ENCODE measurements at places on chromosomes 5 and 9. TPM values are rescaled to one million over a fixed set of nuclear protein-coding genes. Genes with fewer than 3 reads are reported as not detected.
A peak's percentile ranks its signal among the peaks of the same experiment; 100 is the strongest.

GRCh38 chr9:100088202-100088601 is 10.6 kb downstream of the ERP44 start:
- H3K27me3 ChIP-seq: no peaks in the 10 kb centered on the region
- H3K4me1 ChIP-seq: peaks cover 48% of the 10 kb centered on the region
- no peak overlapping the region for H3K4me3 ChIP-seq
- H3K27ac ChIP-seq: no peak overlapping the region
- DNase-seq: no peak

The CCL28 gene
- 1.1 TPM for total RNA-seq

DNA sequence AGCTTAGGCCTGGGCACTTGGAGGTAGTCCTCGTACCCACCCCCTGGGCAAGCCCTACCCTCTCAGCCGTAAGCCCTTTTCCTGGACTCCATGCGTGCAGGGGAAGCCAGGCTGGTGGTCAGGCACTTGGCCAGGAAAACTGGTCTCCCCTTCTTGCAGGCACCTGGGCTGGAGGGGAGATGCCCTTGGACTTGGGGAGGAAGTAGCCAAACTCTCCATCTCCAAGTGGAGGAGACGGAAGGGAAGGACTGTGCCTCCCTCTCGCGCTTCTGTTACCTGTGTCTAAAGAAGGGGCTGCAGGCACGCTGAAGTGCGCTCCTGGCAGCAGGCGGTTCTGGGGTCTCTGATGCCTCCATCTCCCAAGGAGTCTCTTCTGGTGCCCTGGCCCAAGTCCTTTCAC is 283.9 kb downstream of the PBX3 start:
- H3K4me1 ChIP-seq: no peaks in the 10 kb centered on the region
- no peak overlapping the region for H3K4me3 ChIP-seq
- no peaks in the 10 kb centered on the region for H3K36me3 ChIP-seq
- no peaks in the 10 kb centered on the region for H3K27me3 ChIP-seq
- no peak for DNase-seq

The CCDC183 gene
- not detected for total RNA-seq

DNA sequence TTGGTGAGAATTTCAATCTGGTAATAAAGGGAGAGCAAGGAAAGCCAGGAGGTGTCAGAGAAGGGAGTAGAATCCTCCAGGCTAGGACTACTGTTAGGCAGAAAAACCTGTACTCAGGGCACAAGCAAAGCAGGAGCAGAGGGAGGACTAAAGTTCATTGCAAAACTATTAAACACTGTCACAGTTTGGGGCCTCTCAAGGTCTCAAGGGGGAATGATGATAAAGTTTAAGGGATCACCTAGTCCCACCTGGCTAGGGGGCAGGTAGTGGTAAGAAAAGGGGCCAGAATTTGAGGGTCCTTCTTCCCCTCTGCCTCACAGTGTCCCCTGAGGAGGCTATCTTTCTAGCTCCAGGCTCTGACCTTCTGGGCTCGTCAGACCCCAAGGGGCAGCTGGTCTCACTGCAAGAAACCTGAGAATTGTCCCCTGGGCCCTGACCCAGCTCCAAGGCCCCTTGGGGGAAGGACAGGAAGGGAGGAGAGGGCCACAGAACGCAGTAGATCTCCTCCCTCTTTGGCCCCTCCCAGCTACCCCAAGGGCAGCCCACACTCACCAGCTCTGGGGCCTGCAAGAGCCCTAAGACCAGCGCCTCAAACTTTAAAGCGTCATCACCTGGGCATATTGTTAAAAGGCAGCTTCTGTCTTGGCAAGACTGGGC is 974 bp downstream of the CCDC69 start:
- peaks cover 22% of the 10 kb centered on the region for H3K4me1 ChIP-seq
- DNase-seq: peak; percentile 67
- H3K36me3 ChIP-seq: no peaks in the 10 kb centered on the region
- peak overlapping the region; percentile 81 for H3K4me3 ChIP-seq

GRCh38 chr5:11584017-11584416 is 320.2 kb downstream of the CTNND2 start:
- DNase-seq: no peak
- H3K27me3 ChIP-seq: no peaks in the 10 kb centered on the region
- H3K4me3 ChIP-seq: no peak overlapping the region
- H3K36me3 ChIP-seq: no peaks in the 10 kb centered on the region

DNA sequence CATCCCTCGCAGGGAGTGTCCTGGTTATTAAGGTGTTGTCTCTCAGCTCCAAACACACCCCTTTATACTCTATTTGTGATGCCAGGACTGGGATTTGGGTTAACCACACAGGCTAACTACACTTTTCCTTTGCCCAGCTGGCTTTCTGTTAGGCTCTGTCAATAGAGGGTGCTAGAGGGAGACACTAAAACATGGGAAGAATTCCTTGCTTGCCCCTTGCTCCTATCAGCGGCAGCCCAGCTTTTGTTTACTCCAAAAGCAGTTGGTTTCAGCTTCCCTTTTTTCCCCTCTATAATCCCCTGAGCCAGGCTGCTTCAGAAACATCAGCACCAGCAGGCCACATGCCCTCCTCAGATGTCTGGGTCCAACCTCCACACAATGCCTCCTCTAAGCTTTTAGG is 297.1 kb downstream of the KCTD16 start:
- H3K4me1 ChIP-seq: no peaks in the 10 kb centered on the region
- no peaks in the 10 kb centered on the region for H3K36me3 ChIP-seq
- no peaks in the 10 kb centered on the region for H3K27me3 ChIP-seq
- no peak for DNase-seq
- no peak overlapping the region for H3K4me3 ChIP-seq

GRCh38 chr5:109034306-109034705 is 286.6 kb downstream of the FER start:
- no peaks in the 10 kb centered on the region for H3K4me1 ChIP-seq
- H3K36me3 ChIP-seq: no peaks in the 10 kb centered on the region
- DNase-seq: no peak
- no peaks in the 10 kb centered on the region for H3K27me3 ChIP-seq
- no peak overlapping the region for H3K27ac ChIP-seq

DNA sequence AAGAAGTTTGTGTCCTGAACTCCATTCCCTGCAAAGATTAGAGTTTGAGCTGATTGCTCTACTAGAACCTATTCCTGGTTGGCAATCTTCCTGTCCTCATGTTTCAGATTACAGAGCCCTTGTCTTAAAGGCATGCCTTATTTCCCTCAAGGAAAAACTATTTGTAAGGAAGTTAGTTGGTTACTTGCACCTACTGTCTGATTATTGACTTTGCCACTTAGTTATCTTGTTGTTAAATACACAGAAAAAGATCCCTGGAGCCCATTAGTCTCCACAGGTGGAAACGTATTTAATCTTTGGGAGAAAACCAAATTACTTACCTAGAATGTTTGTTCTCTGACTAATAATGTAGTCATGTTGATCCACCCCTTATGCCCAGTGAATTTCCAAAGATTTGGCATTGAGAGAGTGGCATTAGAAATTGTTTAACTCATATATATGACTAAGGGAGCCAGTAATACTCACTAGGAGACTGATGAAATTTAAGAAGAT is 132.3 kb upstream of the ELL2 start:
- H3K27ac ChIP-seq: no peak overlapping the region
- no peaks in the 10 kb centered on the region for H3K36me3 ChIP-seq
- no peaks in the 10 kb centered on the region for H3K27me3 ChIP-seq
- no peak for DNase-seq
- H3K4me3 ChIP-seq: no peak overlapping the region

GRCh38 chr5:126482591-126482990 is 59.4 kb downstream of the GRAMD2B start:
- H3K4me3 ChIP-seq: no peak overlapping the region
- H3K27ac ChIP-seq: no peak overlapping the region
- DNase-seq: no peak
- no peaks in the 10 kb centered on the region for H3K27me3 ChIP-seq
- H3K4me1 ChIP-seq: peaks cover 31% of the 10 kb centered on the region
- H3K36me3 ChIP-seq: peaks cover 55% of the 10 kb centered on the region

- no peak for DNase-seq
- H3K4me3 ChIP-seq: no peak overlapping the region
- no peak overlapping the region for H3K27ac ChIP-seq
- H3K36me3 ChIP-seq: no peaks in the 10 kb centered on the region
These were observed 518.9 kb downstream of the PRELID2 start for GRCh38 chr5:145316282-145316681.

GRCh38 chr9:136016572-136017288 is 55.6 kb upstream of the UBAC1 start:
- H3K4me1 ChIP-seq: peaks cover 14% of the 10 kb centered on the region
- no peak overlapping the region for H3K27ac ChIP-seq
- H3K4me3 ChIP-seq: no peak overlapping the region
- no peaks in the 10 kb centered on the region for H3K36me3 ChIP-seq
- peak; percentile 14 for DNase-seq
- no peaks in the 10 kb centered on the region for H3K27me3 ChIP-seq

GRCh38 chr5:80414113-80414512 is 6.2 kb downstream of the ZFYVE16 start:
- no peak overlapping the region for H3K27ac ChIP-seq
- no peaks in the 10 kb centered on the region for H3K36me3 ChIP-seq
- no peak overlapping the region for H3K4me3 ChIP-seq
- peaks cover 6% of the 10 kb centered on the region for H3K4me1 ChIP-seq

- no peak overlapping the region for H3K4me3 ChIP-seq
- no peaks in the 10 kb centered on the region for H3K36me3 ChIP-seq
- H3K4me1 ChIP-seq: no peaks in the 10 kb centered on the region
- H3K27me3 ChIP-seq: no peaks in the 10 kb centered on the region
These were observed 89.5 kb downstream of the ESM1 start for GRCh38 chr5:54895816-54896341.

All from adrenal gland (tissue), 19 donors.